ENCODE measurements at places on chromosomes 7 and 10.

DNA sequence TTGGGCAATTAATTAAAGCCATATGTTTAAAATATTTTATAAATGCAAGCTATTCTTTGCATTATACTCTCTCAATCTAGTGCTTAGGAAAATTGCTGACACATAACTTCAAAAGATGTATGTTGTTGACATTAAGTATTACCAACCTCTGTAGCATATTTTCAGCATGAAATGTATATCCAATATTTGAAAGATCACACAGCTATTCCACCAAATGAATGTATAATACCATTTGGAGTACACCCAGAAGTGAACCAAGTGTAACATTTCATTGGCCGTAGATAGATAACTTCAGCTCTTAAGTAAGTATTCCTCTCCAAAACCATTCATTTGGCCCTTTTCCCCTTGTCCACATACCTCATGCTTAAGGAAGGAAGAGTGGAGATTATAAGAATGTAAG is 104.6 kb downstream of the HECTD2 start:
- DNase-seq, result no peak

DNA sequence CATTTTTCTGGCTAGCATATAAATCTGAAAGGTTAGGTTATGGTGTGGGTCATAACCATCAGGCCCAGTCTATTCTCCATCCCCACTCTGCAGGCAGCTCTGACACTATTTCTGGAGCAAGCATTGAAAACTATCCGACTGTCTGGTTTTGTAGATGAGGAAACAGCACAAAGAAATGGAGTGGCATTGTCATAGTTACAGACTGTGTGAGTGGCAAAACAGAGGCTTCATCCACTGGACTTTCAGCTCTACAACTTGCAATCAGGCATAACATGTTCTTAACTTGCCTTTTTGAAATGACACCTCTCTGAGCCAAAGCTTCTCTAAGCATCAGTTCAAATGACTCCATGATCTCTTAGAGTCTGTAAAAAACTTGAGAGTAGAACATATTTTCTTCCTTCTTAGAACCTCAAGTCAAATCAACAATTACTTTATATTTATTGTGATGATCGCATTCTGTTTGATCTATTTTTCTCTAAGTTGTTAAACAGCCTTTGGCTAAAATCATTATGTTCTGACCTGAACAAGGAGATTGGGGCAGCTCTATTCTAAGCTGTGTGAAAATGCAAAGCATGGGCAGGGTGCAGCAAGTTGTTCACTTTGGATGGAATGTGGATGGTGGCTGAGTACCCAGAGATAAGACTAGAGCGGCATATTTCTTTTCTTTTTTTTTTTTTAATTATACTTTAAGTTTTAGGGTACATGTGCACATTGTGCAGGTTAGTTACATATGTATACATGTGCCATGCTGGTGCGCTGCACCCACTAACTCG is 68.5 kb downstream of the LRRC4 start:
- DNase-seq, result no peak

DNA sequence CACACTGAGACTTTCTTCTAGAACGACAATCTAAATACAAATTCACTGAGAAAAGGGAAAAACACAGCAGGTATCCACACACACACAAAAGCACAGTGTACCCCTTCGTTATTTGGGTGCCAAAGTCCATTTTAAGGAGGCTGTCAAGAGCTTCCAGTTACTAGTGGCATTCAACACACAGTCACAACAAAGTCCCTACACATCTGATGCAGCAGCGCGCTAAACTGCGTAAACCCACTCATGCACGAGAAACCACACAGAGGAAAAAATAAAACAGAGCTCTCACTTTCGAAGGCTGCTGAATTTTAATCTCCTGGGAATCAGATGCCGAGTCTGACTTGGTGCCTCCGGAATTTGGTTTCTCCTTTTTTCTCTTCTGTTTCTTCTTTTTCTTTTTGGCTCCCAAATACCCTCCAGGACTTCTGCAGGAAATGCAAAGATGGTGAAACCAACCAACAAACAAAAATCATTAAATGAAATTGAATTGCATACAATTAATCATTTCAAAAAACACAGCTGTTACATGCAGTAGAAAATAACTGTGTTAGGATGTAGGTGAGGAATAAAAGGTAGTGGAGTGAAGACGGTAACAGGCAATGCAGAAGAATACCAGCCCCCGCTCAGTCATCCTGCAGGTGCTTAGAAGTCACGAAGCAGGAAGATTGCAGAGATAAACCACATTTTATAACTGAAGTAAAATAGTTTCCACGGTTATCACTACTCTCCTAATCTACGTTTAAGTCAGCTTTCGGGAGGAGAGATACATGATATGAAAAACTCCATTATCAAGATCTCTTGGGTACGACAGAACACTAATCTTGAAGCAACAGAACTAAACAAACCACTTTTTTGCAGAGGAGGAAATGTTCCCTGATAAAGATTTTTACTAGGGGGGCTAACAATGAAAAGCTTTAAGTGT is 27.1 kb downstream of the NMT2 start:
- no peak for DNase-seq

GRCh38 chr10:131928248-131929095 is 27.7 kb downstream of the PPP2R2D start:
- DNase-seq, result no peak

DNA sequence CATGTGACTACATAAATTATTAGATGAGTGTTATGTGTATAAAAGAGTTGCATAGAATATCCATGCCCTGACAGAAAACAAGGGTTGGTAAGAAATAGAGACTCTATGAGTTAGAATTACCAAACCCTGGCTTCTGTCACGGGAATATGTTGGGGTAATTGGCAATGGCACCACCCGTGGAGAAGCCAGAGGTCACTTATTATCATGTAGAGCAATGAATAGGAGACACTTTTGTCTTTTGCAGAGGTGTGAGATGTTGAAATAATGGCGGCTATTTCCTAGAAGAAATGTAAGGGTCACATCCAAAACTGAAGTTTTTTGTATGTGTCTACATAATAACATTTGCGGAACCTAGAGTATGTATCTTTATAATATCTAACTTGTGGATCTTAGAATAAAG is 35.3 kb downstream of the ABCB5 start:
- DNase-seq, result no peak

DNA sequence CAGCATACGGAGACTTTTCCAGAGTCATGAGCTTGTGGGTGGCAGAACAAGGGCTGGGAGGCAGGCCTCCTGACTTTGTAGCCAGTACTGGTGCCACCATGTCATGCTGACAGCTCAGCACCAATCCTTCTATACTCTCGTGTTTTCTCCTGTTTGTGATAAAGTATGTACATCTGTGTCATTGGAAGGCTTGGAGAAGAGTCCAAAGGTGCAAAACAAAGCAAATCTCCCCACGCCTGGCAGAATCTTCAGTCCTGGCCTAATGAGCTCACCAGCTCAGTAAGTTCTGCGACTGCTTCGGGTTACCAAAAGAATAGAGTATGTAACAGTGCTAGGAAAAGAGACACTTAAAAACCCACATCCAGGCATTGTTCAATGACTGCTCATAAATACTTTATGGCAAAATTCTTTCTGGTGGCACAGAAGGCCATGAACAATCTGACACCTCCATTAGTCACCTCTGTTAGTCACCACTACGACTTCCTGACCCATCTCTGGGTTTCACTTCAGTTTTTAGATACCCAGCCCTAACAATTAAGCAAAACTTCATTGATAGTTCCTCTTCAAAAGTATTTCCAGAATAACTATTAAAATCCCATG is 24.5 kb downstream of the STEAP1 start:
- no peak for DNase-seq

- DNase-seq, result no peak
These were observed 102.0 kb downstream of the GLCCI1 start for GRCh38 chr7:8070451-8071180.

DNA sequence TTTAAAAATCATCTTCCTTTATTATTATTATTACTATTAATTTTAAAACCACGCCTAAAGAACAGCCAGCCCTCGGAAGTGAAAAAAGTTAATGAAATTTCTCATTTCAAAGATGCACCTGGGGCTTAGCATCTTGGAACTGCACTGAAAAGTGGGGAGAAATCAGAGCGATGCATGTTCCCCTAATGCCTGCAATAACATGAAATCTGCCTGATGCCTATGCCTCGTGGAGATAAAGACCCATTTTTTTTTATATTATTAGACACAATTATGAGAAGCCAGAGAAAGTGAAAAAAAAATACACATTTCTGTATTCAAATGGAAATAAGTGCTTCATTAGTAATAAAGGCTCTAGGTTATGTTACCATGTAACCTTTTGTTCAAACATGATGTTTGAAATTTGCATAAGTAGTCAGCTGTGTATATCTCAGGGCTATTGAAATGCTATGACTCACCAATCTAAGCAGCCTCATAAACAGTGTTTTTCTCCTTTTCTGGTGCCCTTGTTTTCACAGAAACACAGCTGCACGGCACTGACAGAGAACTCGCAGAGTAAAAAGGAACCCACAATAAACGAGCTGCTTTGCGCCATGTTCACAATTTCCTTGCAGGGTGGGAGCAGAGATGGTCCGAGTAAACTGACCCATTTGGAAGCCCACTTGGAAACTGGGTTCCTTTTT is 175.8 kb upstream of the PRKCQ start:
- no peak for DNase-seq

GRCh38 chr10:49688261-49688846 is 8.9 kb downstream of the C10orf53 start:
- no peak for DNase-seq

GRCh38 chr7:149409895-149410294 is 51.0 kb downstream of the ZNF777 start:
- no peak for DNase-seq

DNA sequence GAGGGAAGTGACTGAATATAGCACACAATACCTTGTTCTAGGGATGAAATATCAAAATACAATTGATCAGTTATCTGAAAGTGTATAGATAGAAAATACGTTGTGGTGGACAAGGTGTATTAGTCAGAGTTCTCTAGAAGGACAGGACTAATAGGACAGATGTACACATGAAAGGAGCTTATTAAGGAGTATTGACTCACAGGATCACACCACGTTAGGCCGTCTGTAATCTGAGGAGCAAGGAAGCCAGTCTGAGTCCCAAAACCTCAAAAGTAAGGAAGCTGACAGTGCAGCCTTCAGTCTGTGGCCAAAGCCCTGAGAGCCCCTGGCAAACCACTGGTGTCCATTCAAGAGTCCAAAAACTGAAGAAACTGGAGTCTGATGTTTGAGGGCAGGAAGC is 406.1 kb downstream of the MDFIC start:
- DNase-seq, result no peak

DNA sequence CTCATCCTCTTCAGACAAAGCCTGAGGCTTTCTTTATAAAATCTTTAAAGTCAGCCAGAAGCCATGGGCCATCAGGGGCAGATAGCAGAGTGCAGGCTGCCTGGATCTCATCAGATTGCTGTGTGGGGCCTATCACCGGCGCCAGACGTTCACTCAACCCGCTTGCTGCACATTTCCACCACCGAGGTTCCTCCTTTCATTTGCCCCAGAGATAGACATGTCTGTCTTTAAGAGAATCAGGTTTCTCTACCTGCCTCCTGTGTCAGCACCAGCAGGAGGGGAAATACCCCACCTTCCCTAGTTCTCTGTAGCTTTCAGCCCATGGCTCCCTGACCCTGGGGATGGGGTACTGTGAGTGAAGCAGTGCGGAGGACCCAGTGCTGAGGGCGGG is 22.0 kb downstream of the SLC18A2 start:
- no peak for DNase-seq

GRCh38 chr7:52959336-52959735 is 76.1 kb upstream of the POM121L12 start:
- DNase-seq, result no peak

DNA sequence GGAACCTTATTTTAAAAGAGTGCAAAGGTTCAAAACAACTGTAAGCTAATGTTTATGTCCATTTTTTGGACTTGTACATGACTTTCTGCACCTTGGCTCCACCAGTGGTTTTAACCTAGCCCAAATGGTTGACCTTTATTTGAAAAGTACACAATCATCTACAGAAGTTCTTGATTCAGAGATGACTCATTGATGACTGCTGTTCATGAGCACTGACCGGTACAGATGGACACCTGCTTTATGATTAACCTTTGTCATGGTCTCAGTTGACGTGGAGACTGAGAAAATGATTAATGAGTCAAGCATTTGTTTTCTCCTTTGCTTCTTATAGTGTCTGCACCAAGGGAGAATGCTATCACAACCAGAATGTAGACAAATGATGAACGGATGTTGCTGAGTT is 55.7 kb upstream of the PTER start:
- no peak for DNase-seq

GRCh38 chr10:114680543-114681117 is 22.6 kb upstream of the ABLIM1 start:
- no peak for DNase-seq

DNA sequence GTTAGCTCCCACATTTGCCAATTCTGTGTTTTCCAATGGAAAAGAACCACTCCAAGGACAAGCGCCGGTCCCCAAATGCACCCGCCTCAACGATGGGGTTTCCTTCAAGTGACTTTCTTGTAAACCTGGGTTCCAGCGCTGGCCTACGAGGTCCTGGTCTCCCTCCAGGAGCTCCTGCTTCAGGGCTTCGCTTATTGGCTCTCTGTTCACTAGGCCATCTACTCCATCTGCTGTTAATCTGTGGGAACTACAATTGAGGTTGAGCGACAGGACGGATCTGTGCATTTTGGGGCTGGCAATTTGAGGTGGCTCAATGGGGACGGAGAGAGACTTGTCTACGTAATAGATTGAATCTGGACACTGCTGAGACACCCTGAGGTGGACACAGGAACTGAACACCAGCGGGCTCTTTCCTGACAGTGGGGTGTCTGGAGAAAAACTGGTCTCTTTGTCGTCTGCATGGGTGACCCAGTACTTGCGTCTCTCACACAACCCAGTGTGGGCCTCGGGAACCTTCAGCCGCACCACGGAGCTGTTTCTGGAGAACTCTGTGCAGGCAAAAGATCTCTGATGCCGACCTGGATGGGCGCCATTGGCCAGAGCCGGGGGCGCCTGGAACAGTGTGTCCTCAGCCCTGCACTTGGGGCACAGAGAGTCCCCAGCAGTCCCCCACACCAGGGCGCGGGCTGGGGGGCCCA is 115.9 kb upstream of the ADAM12 start:
- DNase-seq, result no peak

Measured in stimulated activated CD8-positive, alpha-beta memory T cell treated with anti-CD3 and anti-CD28 coated beads, Interleukin-4, amount 100 ng/mL, for 1 hour (primary cell).